B cell (primary cell): ENCODE measurements at places on chromosomes 1 and 21.

DNA sequence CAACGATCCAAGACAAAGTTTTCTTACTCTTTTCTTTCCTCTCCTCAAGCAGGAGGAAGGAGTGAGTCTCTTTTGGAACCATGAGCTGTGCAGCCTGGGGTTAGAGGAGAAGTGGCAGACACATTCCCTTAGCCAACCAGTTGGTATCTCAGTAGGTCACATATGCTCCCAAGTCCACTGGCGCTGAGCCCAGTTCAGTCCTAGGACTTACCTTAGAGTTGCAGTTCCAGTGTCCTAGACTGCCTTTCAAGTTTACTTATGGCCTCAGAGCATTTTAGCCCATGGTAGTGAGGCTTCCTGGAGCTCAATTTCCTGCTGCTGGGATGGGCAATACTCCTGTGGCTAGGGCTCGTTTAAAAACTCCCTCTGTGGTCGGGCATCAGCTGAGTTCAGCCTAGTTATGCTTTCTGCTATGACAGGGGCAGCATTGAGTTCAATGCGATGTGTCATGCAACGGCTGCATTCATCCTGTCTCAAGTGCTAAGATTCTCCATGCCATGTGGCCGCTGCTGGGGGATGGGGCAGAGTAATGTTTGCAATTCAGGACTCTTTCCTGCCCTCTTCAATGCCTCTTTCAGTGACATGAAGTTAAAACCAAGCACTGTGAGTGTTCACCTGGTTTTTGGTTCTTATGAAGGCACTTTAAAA, 103.8 kb downstream of the LRRC7 start:
- DNase-seq, result no peak

- no peak for DNase-seq
These were observed 62.4 kb downstream of the MAP3K21 start for GRCh38 chr1:233389893-233390292.

DNA sequence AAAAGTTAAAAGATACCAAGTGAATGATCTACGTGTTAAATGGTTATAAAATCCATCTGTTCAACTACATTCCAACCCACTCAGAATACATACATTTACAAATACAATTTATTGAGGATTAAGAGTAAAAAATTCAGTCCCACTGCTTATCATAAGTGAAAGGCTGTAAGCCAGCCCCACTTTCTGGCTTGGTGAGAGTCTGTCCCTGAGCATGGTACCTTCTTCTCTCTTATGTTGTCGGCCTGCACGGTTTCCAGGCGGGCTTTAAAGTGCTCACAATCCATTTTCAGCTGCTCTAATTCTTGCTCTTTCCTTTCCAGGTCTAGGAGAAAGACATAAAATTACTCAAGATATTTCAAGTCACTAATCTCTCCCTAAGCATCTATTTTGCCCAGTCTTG, 15.2 kb downstream of the HSF2BP start:
- DNase-seq, result no peak

GRCh38 chr1:30384286-30385245, 338.8 kb downstream of the MATN1 start:
- no peak for DNase-seq

GRCh38 chr1:43282220-43283195, 2.9 kb downstream of the C1orf210 start:
- DNase-seq, result no peak

- no peak for DNase-seq
These were observed 408.7 kb upstream of the TMPRSS15 start for GRCh38 chr21:18812308-18812707.

- no peak for DNase-seq
These were observed 42.2 kb downstream of the AK4 start for GRCh38 chr1:65190229-65190628.

GRCh38 chr1:181036107-181036836, 2.5 kb downstream of the MR1 start:
- DNase-seq, result no peak
